ENCODE measurements at places on chromosomes 3 and 15.

DNA sequence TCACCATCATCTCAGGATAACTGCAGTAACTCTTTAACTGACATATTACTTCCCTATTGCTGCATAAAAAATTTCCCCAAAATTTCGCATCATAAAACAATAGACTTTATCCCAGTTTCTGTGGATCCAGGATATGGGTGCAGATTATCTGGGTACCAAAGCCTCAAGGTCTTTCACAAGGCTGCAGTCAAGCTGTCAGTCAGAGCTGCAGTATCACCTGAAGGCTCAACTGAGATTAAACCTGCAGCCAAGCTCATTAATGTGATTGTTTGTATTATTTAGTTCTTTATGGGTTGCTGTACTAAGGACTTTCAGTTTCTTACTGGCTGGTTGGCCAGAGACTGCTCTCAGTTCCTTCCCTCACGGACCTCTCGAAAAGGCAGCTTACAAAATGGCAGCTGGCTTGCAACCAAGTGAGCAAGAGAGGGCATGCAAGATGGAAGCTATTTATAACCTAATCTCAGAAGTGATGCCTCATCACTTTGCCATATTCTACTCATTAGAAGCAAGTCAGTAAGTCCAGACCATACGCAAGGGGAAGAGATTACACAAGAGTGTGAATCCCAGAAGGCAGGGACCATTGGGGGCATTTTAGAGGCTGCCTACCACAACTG is 54.9 kb downstream of the DCUN1D1 start:
- DNase-seq, result no peak

DNA sequence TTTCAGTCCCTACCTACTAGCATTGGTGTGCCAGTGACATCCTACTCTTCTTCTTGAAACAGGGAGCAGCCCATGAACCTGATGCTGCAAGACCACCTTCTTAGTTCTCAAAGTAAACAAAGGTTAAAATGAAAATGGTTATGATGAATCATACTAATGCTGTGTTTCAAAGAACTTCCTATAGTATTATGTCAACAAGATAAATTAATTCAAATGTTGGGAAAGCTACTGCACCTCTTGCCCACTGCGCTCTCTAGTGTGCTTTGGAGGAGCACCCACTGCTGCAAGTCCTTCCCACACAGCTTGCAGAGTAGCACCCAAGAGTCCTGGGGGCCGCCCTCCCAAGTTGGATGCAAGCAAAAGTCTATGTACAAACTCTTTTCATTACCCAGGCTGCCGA is 81.1 kb downstream of the CD200R1L start:
- no peak for DNase-seq

- DNase-seq, result no peak
These were observed 30.4 kb downstream of the OXNAD1 start for GRCh38 chr3:16295298-16295890.

DNA sequence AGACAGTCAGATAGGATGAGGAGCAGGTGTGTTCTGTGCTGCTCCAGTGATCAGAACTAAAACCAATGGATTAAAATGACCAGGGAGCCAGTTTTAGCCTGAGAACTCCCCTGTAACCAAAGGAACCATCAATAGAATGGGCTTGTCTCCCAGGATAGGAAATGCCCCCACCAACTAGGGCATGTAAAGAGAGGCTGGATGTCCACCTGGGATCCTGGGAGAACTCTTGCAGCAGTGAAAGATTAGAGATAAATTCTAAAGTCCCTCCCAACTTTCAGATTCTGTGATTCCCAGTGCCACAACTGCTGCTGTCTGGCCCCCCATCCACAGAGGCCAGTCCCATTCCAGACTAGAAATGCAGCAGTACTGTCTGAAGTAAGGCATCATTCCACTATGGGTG is 33.8 kb downstream of the HDC start:
- no peak for DNase-seq

DNA sequence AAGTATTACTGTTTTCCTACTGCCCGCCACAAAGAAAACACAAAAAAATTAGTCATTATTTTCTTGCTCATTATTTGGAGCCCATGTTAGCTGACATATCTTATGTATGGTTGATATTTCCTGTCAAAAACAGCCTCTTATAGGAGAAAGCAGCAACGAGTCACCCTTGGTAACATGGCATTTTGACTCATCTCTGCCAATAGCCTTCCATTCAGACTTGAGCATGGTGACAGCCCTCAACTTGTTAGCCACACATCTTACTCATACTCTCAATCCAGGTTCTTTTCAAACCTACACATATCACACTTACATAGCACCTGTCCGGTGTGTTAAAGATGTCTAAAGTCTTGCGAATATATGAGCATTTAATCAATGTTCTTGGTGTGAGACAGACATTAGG is 109.4 kb upstream of the SAMMSON start:
- DNase-seq, result no peak

Measured in SJSA1 (cell line).